Transverse colon (tissue), 4 donors: ENCODE measurements at places on chromosomes 6 and 20.

- DNase-seq = no peak
Measured at GRCh38 chr20:62782893-62783278, 13.4 kb upstream of the MRGBP start.

DNA sequence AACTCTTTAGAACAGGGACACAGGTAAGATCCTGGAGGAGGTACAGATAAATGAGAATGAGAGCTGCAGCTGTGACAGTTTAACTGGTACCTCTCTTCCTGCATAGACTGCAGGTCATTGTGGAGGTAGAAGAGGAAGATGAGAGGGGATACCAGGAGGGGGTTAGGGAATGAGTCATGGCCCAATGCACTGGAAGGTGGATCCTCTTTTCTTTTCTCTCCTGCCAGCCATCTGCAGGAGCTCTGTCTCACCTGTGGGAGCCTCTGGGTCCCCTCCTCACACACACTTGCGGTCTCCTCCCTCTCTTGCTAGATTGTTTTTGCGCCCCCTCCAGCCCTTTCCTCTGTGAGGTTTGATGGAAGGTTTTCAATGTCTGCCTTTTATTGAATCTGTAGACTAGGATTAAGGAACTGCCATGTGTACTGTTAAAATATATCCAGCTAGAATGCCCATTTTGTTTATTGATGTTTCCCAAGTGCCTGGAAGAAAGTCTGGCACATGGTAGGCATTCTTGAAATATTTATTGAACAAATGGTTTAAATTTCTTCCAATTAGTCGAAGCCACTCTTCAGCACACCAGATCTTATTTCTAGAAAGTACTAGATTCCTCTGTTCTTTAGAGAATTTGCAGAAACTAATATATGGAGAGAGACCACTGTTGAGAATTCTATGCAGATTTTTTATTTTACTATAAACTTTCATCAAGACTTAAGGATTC lies 13.0 kb downstream of the C6orf163 start:
- no peak for DNase-seq

GRCh38 chr6:8642131-8642530 lies 206.8 kb upstream of the SLC35B3 start:
- DNase-seq = no peak

DNA sequence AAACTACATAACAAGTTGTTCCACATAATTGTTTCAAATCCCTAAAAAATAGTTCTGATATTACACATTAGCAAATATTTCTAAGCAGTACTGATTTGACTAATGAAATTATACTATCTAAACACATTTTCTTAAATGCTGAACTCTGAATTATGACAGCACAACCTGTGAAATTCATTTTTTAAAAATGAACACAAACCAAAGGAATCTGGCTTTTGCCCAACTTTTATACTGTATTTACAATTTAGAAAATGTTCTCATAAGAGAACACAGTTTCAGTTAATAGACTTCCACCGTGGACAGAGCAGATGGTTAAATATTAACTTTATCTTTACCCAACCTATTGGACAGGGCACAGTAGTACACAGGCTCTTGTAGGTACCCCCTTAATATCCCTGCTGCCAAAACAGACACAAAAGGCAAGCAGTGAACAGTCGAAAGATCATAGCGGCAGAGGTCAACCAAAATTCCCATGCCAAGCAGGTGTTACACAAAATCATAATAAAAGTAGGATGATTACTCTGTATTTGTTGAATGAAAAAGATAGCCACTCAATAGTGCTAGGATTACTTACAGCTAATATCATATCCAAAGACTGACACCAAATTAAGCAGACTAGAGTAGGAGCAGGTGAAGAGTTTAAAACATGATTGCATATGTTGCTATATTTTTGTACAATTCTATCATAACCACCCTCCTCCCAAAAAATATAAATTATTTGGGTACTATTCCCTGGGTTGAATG lies 122.5 kb downstream of the RNGTT start:
- DNase-seq = no peak

DNA sequence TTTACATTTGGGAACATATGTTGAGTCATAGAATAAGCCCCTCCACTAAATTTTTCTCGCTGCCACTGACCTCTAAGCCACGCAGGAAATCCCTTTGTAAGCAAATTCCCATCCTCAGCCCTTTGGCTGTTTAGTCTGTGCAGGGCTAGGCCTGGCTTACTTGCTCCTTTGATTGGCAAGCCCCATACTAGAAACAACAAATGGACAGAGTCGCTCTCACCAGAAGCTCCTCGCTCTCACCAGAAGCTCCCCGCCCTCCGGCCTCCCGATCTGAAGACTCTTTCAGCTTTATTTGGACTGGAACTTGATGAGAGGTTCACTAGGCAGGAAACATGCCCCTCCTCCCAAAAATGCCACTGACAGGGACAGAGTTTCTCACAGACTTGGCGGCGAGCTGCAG lies 149.2 kb upstream of the EXOC2 start:
- DNase-seq = peak; percentile 10

DNA sequence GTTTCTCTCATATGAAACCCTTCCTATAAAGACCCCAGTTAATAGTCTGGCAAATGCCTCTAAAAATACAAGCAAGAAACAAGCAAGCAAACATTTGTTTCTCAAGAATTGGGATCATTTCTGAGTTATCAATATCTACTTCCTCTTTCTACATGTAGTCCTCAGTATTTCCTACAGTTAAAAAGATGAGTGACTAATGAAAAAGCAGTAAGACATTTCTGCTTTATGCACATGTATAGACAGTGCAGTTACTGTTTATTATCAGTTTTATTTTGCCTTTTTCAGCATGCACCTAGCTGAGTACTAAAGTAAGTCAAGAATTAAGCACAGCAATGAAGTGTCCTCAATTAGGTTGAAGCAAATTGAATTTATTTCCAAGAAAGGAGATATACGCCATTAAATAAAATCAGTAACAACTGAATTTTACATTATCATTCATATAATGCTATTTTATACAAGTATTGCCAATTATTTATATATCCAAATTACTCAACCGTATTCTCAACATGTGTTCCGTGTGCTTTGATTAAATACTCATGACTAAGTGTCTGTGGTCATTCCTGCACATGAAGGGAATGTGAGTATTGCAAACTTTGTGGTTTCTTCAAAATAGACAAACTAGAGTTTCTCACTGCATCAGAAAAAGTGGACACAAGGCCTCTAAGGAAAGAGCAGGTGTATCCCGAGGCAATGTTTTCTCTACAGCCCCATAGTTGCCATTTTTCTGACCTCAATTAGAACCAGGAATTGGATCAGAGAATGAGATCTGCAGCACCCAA lies 159.3 kb upstream of the MARCKS start:
- DNase-seq = no peak

GRCh38 chr20:41329435-41330342 lies 10.9 kb upstream of the LPIN3 start:
- DNase-seq = peak; percentile 64

DNA sequence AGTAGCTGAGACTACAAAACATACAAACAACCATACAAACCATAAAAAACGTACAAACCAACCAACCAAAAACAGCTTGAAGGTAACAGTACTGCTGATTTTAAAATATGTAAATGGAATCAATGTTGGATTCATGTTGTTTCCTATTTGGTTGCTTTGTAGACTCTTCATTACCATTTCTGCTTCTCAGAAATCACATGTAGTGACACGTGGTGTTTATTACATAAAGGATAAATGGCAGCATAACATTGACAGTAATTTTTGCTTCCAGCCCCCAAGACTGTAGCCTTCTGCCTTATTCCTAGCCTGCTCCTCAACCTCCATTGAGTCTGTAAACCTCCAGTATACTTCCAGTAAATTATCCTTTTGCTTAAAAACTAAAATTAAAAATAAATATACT lies 73.3 kb downstream of the KLHL32 start:
- no peak for DNase-seq
